ENCODE measurements at places on chromosomes 2 and 18.
A peak's percentile ranks its signal among the peaks of the same experiment; 100 is the strongest.

GRCh38 chr2:79855264-79856006 is 342.6 kb downstream of the CTNNA2 start:
- DNase-seq = peak; percentile 6

GRCh38 chr2:62446491-62446890 is 59.5 kb downstream of the TMEM17 start:
- no peak for DNase-seq

DNA sequence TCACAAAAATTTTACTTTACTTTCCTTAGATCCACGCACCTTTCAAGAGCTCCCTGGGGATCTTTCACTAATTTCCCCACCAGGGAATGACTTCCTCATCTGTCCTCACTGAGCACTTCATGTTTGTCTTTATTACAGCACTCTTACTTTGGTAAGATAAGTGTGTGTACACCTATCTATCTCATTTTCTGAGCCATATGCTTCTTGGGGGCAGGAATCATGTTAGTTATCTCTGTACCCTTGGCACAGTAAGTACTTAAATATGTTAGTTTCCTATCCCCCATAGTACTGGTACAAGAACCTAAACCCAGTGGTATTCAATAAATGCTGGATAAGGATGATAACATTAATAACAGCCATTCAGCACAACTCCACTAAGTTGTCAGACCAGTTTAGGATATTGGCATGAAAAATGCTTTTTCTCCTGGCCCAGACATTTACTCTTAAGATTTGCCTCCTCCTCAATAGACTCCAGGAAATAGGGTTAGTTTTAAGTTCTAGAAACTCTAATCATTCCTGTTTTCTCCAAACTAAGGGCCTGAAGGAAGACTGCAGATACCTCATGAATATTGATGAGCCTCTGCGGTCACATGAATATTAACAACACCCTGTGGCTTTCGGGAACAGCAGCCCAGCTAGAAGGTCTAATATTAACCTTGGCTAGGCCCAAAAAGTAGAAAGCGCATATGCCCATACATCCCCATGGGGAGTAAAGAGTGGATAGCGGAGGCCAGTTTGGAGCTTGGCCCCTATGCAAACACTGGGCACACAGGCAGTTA is 38.2 kb downstream of the NHEJ1 start:
- no peak for DNase-seq

DNA sequence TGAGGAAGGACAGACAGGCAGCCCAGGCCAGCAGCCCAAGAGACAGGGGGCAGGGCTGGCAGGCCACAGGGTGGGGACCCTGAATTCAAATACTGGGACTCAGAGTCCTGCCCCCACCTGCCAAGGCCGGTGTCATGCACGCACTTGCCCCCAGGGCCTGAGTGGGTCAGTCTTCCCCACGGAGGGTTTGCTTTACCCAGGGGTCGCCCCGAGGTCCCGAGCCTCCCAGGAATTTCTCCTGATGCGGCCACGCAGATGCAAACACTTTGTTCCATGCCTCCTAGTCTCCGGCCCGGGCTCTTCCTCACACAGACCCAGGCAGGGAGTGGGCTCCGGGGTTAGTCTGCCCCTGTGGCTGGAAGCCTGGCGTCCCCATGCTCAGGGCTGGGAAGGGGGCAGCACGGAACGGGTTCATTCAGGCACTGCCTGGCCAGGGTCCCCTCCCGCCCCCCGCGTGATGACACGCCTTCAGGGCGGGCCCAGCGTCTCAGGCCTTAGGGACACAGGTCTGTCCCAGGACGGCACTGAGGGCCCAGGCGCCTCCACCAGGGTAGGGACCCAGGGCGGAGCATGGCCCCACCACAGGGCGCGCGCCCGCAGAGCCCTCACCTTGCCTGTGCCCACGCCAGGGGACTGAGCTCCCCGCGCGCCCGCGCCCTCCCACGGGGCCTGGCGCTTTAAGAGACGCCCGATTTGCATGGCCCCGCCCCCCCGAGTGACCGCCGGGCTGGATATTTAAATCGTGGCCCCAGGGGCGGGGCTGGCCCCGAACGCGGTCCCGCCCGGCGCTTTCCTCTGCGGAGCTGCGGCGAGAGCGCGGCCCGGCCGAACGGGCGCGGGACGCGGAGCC is at the start of gene SNED1:
TSS of gene SNED1 (plus strand) at position 763 of the 850 bp plus-strand sequence. CDS start 220 bp downstream, outside the sequence.
- DNase-seq = peak; percentile 66

GRCh38 chr2:10493634-10494281 is 45.6 kb upstream of the ODC1 start:
- DNase-seq = peak; percentile 45

DNA sequence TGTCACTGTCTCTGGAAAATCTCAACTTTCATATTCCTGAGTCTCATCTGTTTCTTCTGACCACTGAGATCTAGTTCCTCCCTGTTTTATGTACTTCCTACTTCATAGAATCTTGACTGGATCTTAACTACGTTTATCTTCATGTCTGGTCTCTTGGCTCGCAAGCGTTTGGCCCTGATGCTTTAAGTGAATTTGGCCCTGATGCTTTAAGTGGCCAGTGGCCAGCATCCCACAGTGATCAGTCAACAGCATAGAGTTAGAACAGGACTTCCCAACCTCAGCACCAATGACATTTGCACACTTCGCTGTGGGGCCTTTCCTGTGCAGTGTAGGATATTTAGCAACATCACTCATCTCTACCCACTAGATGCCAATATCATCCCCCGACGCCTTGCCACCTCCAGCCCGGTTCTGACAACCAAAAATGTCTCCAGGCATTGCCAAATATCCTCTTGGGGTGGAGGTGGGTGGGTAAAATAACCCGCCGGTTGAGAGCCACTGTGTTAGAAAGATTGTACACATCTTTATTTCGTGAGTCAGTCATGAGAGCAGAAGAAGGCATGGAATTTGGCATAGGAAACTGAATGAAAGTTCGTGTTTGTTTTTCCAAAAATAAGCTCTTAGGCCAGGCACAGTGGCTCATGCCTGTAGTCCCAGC is 12.2 kb downstream of the TM4SF20 start:
- no peak for DNase-seq

GRCh38 chr2:164114937-164115336 is 379.1 kb upstream of the FIGN start:
- no peak for DNase-seq

DNA sequence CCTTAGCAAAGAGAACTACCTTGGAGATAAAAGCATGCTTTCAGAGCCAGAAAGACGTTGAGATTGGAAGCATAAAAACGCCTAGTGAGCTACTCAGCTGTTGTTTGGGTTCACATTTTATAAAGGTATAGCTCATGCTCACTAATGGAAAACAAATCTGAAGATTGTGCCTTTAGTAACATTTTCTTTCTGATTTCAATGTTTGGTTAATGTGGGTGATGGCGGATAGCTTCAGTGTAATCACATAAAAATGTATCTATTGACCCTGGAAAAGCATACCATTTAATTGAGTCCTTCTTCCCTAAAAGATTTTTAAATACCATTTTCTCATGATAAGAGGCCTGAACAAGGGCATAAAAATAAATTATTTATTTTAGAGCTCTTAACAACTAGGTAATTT is 73.4 kb downstream of the DTNA start:
- no peak for DNase-seq

GRCh38 chr18:62738639-62739038 is 23.3 kb downstream of the PHLPP1 start:
- DNase-seq = no peak

DNA sequence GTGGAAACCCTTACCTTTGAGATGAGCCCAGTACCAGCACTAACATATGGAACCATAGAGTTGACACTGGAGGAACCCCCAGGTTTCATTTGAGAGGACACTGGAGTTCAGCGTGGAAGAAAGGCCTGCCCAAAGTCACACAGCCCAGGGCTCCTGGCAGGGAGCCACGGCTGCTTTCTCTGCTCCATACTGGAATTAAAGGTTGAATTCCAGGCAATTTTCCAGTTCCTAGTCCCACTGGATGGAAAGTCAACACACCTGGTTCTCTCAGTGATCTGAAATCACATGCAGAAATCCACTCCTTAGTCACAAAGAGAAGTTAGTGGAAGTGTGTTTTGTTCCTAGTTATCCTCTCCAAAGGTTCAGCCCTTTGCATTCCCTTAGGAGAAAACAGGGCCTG is 336.1 kb upstream of the SKOR2 start:
- DNase-seq = no peak
